Pulmonary artery endothelial cell (primary cell): ENCODE measurements at places on chromosomes 3 and 15.

DNA sequence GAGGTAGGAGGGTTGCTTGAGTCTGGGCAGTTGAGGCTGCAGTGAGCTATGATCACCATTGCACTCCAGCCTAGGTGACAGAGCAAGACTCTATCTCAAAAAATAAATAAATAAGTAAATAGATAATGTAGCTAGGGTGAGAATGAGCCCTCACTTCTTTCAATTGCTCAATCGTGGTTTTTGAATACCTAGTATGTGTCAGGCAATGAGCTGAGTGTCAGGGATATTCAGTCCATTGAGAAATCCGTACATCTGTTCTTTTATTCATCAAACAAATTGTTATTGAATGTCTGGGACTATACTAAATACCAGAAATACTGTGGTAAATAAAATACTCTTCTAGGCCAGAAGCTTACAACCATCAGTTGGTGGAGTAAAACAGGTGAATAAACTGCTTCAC is 6.2 kb upstream of the ZNF148 start:
- DNase-seq, result no peak

- no peak for DNase-seq
Measured at GRCh38 chr3:140731440-140732119, 53.7 kb downstream of the TRIM42 start.

- DNase-seq, result no peak
Measured at GRCh38 chr15:65731926-65732325, 60.2 kb downstream of the DENND4A start.

DNA sequence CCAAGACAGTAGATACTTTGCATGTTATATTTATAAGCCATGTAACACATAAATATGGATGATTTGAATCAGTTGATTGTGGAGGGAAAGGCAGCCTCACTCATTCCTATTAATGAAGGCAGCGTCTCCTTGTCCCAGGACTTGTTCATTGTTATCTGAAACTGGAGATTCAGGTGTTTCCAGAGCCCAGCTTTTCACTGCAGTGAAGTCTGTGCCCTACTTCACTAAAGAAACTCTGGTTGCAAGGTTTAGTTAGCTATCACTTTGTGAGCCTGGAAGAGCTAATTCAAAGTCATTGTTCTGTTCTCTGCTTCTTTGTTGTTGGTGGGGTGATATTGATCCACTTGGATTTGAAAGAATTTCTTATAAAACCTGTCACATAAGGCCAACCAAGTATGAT is 9.8 kb downstream of the NR2C2 start:
- no peak for DNase-seq

GRCh38 chr15:96514607-96515285 is 184.2 kb downstream of the NR2F2 start:
- DNase-seq, result no peak

- DNase-seq, result no peak
Measured at GRCh38 chr3:32105291-32106131, 909 bp upstream of the GPD1L start.

DNA sequence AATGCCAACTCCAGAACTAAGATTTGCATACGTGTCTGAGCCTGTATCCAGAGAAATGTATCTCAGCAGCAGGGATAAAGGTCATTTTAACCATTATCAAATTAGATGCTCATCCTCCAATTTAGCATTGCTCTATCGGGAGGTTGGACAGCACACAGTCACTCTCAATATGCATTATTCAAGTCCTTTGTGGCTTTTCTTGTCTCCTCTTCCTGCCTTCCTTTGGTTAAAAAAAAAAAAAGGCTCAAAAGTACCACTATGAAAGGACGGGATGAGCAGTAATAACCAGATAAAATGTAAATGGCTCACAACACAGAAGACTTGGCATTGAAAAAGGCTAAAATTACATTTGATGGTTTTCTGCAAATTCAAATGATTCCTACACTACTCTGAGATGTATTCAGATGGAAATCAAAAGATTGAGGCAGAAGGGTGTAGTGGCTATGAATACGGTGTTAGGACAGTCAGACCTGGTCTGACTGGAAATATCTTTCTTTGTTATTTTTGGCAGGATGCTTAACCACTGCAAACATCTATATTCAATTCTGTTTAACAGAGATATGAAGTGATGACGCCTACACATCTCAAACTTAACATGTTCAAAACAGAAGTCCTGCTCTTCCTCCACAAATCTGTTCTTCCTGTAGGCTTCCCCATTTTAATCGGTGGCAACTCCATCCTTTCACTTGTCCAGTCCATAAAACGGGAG is 109.6 kb downstream of the ADAMTS9 start:
- DNase-seq, result no peak

DNA sequence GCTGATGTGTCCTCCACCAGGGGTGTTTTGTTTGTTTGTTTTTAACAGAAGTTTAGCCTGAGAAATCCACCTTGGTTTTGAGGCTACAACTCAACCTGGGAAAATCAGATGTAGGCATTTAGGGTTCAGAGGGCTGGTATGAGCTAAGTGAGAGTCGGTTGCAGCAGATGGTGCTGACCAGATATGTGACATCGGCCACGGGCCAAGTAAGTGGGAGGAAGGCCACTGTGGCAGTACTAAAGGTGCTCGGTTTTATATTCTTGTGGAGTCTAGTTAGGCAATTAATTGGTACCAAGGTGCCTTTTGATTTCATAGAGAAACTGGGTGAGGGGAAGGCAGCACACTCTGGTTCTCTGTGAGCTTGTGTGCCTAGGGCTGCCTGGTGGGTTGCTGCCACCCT is 10.5 kb downstream of the MTMR14 start:
- DNase-seq, result no peak

DNA sequence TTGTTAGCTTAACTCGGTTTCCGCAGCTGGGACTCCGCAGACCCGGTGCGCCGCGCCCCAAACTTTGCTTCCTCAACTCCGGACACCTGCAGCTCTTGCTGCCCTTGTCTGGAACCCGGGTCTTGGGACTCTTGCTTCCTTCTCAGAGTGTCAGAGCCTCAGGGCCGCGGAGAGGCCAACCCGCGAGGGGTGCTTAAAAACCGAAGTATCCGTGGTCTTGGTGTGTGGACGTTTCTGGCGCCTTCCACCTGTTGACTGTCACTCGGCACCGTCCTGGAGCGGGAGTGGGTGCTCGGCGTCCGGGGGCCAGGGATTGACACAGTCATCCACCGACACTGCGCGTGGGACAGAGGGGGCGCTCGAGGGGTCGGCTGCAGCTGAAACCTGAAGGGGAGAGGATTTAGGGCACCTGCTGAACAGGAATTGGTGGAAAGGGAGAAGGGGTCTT is 386 bp downstream of the SQOR start:
- no peak for DNase-seq

GRCh38 chr15:98785807-98786621 is 137.7 kb downstream of the IGF1R start:
- no peak for DNase-seq

- DNase-seq, result no peak
Measured at GRCh38 chr3:167113035-167113830, 266.9 kb downstream of the ZBBX start.
